ENCODE measurements at places on chromosomes 7 and 10.

DNA sequence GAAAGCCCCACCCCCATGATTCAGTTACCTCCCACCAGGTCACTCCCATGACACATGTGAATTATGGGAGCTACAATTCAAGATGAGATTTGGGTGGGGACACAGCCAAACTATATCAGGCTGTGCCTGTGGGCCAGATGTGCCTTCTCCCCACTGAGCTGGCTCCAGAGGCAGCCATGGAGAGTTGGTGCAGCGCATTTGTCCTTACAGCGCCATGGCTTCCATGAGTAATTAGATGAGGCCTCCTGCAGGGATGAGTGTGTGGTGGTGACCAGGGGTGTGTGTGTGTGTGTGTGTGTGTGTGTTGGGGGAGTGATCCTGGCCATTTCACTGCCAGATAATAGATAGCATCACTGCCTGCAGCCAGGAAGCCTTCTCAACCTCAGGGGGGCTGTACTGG, 94.6 kb downstream of the FANK1 start:
- no peaks in the 10 kb centered on the region for H3K27me3 ChIP-seq
- no peaks in the 10 kb centered on the region for H3K4me1 ChIP-seq
- H3K36me3 ChIP-seq: no peaks in the 10 kb centered on the region
- H3K4me3 ChIP-seq: no peak overlapping the region
- no peak for DNase-seq

GRCh38 chr10:123836418-123837145, 55.0 kb downstream of the CPXM2 start:
- no peaks in the 10 kb centered on the region for H3K36me3 ChIP-seq
- H3K27ac ChIP-seq: no peak overlapping the region
- H3K27me3 ChIP-seq: peaks cover 6% of the 10 kb centered on the region

DNA sequence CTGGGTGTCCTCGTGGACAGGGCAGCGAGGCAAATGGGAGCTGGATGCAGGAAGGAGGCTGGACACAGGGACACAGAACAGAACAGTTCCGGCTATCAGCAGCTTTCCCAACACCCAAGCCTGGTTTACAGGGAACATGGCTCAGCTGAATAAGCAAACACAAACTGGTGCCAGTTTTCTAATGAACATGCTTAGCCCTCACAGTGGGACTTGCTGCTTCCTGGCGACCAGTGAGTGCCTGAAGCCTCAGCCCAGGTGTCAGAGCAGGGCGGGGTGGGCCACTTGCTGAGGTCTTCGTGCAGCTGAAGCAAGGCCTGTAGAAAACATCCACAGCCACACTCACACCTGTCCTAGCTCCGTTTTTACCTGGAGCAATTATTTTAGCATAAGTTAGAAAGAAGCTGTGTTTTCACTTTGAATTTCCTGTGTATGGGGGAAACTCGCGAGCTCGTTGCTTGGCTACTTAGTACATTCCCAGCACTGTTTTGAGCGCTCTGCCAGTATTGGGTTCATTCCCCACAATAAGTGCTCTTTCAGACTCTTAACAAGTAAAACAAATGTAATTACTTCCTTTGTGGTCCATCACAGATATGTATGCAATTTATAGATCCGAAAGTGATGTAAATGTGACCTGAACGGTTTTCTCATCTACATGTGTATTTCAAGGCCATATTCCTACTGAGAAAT, 261.2 kb upstream of the SHH start:
- H3K36me3 ChIP-seq: no peaks in the 10 kb centered on the region
- no peak overlapping the region for H3K4me3 ChIP-seq

GRCh38 chr7:31934551-31934950, 135.7 kb downstream of the PDE1C start:
- peak; percentile 12 for DNase-seq
- H3K36me3 ChIP-seq: no peaks in the 10 kb centered on the region
- no peak overlapping the region for H3K27ac ChIP-seq
- H3K4me1 ChIP-seq: no peaks in the 10 kb centered on the region

DNA sequence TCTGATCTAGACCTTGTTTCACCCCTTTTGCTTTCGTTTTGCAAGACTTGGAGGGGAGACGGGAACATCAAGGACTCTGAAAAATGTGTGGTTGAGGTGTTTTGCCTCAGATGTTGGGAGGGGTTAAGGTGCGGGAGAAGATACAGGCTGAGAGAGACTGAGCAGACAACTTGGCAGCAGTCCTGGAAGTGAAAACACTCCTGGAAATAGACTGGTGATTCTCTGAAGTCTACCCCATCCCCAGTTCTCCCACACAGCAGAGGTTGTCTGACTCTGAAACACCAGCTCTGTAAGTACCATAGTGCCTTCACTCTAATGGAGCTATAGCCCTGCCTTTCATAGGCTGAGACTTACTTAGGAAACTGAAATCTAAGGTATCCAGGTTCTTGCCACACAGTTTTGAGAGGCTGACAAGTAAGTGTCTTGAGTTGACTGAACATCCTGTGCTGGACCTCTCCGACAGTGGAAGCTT, 152.5 kb downstream of the PPP1R9A start:
- no peaks in the 10 kb centered on the region for H3K36me3 ChIP-seq
- no peaks in the 10 kb centered on the region for H3K27me3 ChIP-seq
- no peak overlapping the region for H3K27ac ChIP-seq
- no peaks in the 10 kb centered on the region for H3K4me1 ChIP-seq
- H3K4me3 ChIP-seq: no peak overlapping the region

GRCh38 chr7:156998988-156999957, 11.2 kb downstream of the MNX1 start:
- peaks cover 98% of the 10 kb centered on the region for H3K27me3 ChIP-seq
- H3K4me1 ChIP-seq: peaks cover 13% of the 10 kb centered on the region
- H3K36me3 ChIP-seq: no peaks in the 10 kb centered on the region
- DNase-seq: no peak
- H3K27ac ChIP-seq: no peak overlapping the region
- H3K4me3 ChIP-seq: peak overlapping the region; percentile 36

GRCh38 chr10:30284865-30285594, 64.0 kb downstream of the MTPAP start:
- no peaks in the 10 kb centered on the region for H3K36me3 ChIP-seq
- peak; percentile 15 for DNase-seq
- no peak overlapping the region for H3K27ac ChIP-seq
- H3K4me1 ChIP-seq: peaks cover 5% of the 10 kb centered on the region
- H3K27me3 ChIP-seq: no peaks in the 10 kb centered on the region

DNA sequence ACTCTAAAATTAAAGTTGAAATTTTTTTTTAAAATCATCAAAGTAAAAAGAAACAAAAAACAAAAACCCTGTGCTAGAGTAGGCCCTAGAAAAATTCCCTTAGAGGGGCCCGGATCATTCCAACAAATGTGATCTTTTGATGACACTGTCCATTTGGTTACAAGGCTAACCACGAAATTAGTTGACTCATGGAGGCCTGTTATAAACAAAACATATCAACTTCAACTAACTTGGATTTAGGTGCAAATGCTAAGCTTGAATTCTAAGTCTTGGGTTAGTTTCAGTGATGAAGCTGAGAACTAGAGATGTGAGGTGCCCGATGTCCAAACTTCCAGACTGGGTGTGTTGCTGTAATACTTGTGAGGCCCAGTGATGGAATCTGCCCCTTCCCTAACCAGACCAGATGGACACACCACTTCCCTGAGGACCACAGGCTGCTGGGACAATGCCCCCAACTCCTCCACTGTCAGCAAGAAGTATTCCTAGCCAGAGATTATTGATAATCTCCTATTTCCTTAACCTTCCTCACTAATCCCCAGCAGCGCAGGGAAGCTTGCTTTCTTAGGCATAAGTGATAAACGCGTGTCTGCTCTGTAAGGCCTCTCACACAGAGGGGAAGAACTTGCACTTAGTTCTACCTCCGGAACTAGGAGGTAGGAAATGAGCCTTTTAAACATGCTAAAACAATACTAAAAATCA, 108.7 kb downstream of the RAPGEF5 start:
- DNase-seq: no peak
- peaks cover 5% of the 10 kb centered on the region for H3K4me1 ChIP-seq
- H3K36me3 ChIP-seq: no peaks in the 10 kb centered on the region
- no peak overlapping the region for H3K27ac ChIP-seq

DNA sequence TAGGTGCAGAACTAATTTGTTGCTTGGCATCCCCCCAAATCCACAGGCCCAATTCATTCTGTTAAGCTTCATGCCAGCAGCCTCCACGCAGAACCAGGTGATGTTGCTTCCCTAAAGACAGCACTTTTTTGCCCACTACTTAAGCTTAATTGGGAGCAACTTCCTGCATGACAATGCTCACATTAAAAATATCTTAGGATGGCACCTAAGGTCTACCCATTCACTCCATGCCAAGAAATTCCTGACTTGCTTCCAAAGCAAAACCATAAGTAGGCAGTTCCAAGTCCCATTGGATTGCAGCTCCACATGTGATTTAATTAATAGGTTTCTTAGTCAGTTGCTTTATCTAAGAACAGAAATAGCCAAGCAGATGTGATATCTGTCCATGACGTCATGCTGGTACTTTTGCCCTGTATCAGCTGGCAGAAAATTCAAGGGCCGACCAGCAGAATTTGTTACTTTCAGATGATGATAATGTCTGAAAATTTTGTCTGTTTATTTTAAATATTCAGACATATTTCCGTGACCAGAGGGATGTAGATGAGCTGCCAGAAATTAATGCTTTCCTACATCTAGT, 325.5 kb downstream of the LHFPL3 start:
- no peaks in the 10 kb centered on the region for H3K4me1 ChIP-seq
- H3K36me3 ChIP-seq: no peaks in the 10 kb centered on the region
- H3K27me3 ChIP-seq: no peaks in the 10 kb centered on the region
- no peak overlapping the region for H3K4me3 ChIP-seq

GRCh38 chr10:99908512-99908911, 101.2 kb downstream of the DNMBP start:
- no peak overlapping the region for H3K27ac ChIP-seq
- H3K36me3 ChIP-seq: peaks cover 35% of the 10 kb centered on the region
- no peak overlapping the region for H3K4me3 ChIP-seq
- H3K27me3 ChIP-seq: no peaks in the 10 kb centered on the region

DNA sequence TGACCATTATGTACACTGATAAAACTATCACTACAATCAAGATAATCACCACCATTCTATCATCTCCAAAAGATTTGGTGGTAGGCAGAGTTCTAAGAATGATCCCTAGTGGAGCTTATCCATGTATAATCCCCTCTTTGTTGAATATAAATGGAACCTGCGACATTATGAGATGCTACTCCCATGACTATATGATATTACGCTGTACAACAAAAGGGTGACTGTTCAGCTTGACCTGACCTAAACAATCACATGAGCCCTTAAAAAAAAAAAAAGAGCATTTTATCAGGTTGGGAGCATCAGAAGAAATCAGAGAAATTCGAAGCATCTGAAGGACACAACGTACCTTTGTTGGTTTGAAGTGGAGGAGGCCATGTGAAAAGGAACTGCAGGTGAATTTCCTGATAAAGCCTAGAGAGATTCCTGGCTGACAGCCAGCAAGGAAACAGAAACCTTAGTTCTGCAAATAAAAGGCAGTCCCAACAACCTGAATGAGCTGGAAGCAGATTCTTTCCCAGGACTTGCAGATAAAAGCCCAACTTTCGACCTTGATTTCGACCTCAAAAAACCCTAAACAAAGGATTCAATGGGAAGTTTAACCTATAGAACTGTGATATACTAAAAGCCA, 270.7 kb downstream of the ADRA2A start:
- H3K27me3 ChIP-seq: no peaks in the 10 kb centered on the region
- no peaks in the 10 kb centered on the region for H3K36me3 ChIP-seq
- DNase-seq: no peak
- no peak overlapping the region for H3K27ac ChIP-seq
- peaks cover 5% of the 10 kb centered on the region for H3K4me1 ChIP-seq
- H3K4me3 ChIP-seq: no peak overlapping the region

DNA sequence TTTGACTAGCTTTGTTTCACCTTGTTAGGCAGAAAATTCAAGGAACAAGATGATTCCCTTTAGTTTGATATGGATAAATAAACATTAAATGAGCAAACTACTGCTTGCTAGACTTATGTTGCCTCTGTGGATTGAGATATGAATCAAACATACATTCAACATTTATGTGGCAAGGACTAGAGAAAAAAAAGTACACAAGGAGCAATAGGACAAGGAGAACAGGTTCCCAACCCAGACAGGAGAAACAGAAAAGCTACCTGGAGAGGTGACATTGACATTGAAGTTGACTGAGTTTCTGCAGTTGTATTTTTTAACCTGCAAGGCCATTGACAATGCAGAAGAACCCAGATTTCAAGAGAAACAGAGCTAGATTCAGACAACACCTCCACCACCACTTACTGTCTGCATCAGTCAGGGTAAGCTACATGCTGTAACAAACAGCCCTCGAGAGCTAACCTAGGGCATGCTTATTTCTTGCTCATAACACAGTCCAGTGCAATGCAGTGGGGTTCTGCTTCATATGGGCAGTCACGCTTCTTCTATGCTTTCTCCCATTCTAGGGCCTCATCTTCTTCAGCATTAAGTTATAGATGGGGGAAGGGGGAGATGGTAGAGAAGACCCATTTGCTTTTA, 180.9 kb upstream of the LYZL1 start:
- H3K27me3 ChIP-seq: no peaks in the 10 kb centered on the region
- peak overlapping the region; percentile 83 for H3K27ac ChIP-seq
- no peak for DNase-seq
- H3K4me1 ChIP-seq: peaks cover 76% of the 10 kb centered on the region
- no peak overlapping the region for H3K4me3 ChIP-seq
- no peaks in the 10 kb centered on the region for H3K36me3 ChIP-seq

GRCh38 chr7:21020667-21021066, 234.0 kb upstream of the SP8 start:
- H3K4me1 ChIP-seq: no peaks in the 10 kb centered on the region
- DNase-seq: no peak
- no peak overlapping the region for H3K4me3 ChIP-seq
- no peak overlapping the region for H3K27ac ChIP-seq
- H3K27me3 ChIP-seq: no peaks in the 10 kb centered on the region
- no peaks in the 10 kb centered on the region for H3K36me3 ChIP-seq

- no peaks in the 10 kb centered on the region for H3K4me1 ChIP-seq
- no peak overlapping the region for H3K27ac ChIP-seq
- no peak overlapping the region for H3K4me3 ChIP-seq
Measured at GRCh38 chr7:104951546-104951945, 62.5 kb upstream of the KMT2E start.

GRCh38 chr7:149732111-149732561, 41.3 kb downstream of the ZNF467 start:
- no peak overlapping the region for H3K4me3 ChIP-seq
- DNase-seq: no peak
- no peaks in the 10 kb centered on the region for H3K27me3 ChIP-seq
- H3K36me3 ChIP-seq: peaks cover 22% of the 10 kb centered on the region
- no peaks in the 10 kb centered on the region for H3K4me1 ChIP-seq

DNA sequence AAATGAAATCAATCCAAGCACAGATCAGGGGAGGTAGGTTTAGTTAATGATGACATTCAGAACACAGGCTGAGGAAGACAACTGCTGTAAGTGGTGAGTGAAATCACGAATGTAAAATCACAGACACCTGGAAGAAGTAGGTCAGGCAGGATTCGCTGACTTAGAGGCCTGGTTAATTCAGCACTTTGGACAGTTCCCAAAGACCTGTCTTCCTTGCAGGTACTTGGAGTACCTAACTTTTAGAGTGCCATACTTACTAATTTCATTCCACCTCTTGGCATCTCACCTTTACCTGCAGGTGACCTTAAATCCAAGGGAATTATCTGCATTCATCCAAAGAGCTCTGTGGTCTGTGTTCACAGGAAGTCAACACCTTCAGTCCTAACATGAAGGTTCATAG, 822.3 kb downstream of the PHTF2 start:
- DNase-seq: peak; percentile 70
- H3K4me3 ChIP-seq: no peak overlapping the region
- H3K27ac ChIP-seq: no peak overlapping the region
- no peaks in the 10 kb centered on the region for H3K27me3 ChIP-seq
- no peaks in the 10 kb centered on the region for H3K4me1 ChIP-seq
